ENCODE measurements at places on chromosomes 1 and 21.

DNA sequence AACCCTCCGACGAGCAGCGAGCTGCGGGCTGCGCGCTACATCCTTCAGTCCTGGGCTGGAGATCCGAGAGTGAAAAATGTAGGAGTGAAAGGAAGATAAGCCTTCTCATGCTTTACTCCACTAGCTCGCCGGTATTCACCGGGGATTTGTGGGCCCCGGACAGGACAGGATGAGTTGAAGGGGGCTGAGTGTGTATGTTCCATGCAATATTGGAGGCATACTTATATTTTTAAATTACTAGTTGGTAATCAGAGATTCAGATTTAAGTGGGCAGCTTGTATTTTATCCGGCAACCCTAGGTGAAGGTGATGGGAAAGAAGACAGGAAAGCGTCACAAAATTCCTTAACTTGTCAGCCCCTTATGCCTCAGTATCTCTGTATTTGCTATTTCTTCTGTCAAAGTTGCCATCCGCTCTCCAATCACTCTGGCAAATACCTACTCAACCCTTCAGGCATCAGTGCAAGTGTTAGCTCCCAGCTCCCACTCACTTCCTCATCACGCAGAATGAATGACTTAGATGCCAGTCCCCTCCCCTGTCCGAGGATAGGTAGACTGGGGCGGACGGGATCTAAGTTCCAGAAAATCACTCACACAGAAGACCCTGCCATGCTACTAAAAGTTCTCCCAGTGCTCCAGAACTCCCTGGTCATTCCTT is 503 bp upstream of the PIGM start:
- DNase-seq, result no peak

- DNase-seq, result no peak
Measured at GRCh38 chr1:216531263-216532239, 108.3 kb upstream of the USH2A start.

- no peak for DNase-seq
Measured at GRCh38 chr1:232207073-232207866, 422.7 kb downstream of the SIPA1L2 start.

- DNase-seq, result no peak
Measured at GRCh38 chr1:248782416-248783141, 27.0 kb upstream of the LYPD8 start.

DNA sequence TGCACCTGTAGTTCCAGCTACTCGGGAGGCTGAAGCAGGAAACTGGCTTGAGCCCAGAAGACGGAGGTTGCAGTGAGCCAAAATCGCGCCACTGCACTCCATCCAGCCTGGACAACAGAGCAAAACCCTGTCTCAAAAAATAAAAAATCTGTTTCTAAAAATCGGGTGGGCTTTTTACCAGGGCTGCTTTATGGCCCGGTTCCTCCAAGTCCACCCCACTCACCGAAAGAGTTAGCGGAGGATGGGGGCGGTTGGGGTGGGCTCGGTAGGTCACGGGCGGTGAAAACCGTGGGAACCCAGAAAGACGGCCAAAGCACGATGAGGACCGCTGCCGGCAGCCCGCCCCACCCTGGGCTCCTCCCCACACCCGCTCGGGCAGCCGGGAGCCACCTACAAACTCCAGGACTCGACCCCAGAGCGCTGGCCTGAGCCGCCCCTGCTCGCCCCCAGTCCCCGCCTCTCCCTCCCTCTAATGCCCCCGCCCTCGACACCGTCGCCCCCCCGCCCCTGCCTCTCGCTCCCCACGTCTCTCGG is 846 bp upstream of the PER3 start:
- peak; percentile 54 for DNase-seq

DNA sequence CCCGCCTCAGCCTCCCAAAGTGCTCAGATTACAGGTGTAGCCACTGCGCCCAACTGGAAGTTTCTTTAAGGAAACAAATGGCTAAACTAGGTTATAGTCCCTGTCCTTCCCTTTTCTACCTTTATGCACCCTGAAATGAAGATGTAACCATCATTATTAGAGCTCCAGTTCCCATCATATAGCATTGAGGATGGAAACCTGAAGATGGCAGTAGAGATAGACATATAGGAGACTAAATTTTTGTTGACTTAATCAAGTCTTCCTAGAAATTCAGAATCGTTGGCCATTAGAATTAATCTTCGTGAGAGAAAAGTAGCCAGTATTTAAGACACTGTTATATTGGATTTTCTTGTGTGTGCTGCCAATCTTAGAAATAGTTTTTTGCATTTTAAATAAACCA is 1016.3 kb upstream of the NCAM2 start:
- DNase-seq, result no peak

- no peak for DNase-seq
Measured at GRCh38 chr1:236833575-236833974, 38.5 kb downstream of the MTR start.

GRCh38 chr1:40094466-40095110 is 2.5 kb downstream of the PPT1 start:
- no peak for DNase-seq

- no peak for DNase-seq
Measured at GRCh38 chr21:28655471-28655870, 337.2 kb downstream of the LTN1 start.

- DNase-seq, result no peak
Measured at GRCh38 chr1:32127409-32128198, 19.7 kb downstream of the KPNA6 start.

DNA sequence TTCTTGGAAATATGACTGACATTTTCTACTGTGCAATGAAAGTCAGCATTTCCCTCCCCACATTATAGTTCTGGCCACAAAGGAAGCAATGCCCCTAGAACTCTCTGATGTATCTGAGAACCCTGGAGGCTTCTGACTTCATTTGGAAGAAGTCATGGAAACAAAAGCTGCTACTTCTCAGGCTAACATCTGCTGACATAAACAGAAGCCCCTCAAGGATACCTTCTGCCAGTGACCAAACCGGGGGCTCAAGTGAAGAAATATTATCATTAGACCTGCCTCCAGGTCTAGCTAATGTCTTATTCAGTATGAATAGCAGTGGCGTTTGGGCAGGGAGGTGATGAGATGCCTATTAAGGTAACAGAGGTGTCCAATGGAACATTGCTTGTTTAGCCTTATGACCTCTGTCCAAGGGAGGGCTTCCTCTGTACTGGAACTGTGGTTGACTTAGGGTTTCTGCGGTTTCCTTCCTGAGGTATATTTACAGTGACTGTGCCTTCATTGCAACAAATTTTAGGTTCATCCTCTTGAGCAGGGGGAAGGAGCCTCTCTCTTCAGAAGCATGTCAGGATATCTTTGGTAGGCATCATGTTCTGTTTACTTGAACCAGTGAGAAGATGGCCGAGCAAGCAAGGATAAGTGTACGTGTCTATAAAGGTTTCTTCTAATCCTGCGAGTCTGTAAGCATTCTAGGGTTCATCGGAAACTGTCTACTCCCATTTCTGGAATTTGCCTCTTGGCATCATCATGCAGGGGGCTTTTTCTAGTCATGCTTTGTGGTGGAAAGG is 161.7 kb downstream of the PBX1 start:
- DNase-seq, result no peak

GRCh38 chr21:41163091-41163490 is 4.9 kb upstream of the BACE2 start:
- no peak for DNase-seq

- no peak for DNase-seq
Measured at GRCh38 chr1:24966724-24967346, 36.8 kb upstream of the RUNX3 start.

DNA sequence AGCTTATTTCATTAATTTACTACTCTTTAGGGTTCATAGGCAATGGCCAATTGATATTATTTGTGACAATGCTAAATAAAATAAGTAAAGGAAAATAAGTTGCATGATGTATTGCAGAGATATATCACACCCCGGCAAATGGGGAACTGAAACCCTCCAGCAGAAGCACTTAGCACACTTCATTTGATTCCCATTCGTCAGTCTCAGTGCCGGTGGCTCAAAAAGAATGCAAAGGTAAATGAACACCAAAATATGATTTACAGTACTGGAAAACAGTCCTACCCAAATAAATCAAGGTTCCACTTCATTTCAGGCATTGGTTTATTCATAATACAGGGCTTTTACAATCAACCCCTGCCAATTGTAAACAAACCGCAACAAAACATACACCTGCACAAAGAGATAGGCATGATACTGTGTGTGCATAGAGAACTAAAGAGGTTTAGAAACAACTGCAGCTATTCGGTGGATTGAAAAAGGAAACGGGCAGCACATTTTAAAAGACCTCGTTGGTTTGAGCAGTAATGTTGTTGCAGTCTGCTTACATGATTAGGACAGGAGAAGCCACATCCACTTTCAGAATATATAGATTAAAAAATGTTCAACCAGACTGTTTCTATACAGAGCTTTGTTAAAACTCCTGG is 1019.2 kb downstream of the TTLL7 start:
- DNase-seq, result no peak

- DNase-seq, result no peak
Measured at GRCh38 chr21:34967509-34968289, 81.4 kb downstream of the RUNX1 start.

DNA sequence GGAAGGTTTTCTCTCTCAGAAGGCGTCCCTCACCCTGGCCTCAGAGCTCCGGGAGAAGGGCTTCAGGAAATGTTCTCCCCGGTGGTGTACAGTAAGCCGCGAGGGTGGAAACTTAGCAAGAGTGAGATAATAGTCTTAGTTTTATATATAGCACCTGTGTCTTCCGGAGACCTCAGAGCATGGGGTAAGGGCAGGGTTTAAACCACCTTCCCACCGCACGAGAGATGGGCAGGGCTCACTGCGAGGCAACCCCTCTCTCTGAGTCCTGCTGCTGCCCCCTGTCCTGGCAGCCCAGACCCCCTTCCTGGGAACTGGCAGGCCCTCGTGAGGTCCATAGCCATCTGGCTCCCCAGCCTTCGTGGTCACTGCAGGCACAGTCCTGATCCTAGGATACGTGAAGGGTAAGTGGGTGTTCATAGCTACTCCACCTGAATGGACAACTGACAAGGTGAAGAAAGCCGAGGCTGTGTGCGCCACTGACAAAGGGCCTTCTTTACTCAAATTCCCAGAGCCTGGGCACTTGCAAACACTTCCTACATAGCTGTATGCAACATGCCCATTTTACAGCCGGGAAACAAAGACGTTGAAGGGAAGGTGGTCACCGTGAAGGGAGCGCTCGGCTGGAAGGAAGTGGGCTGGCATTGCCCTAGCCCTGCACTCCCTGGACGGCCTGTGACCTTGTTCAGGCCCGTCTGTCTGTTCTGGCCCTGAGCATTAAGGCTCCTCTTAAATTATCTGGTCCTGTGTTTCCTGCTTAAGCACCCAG is 26.9 kb downstream of the ITPKB start:
- no peak for DNase-seq

DNA sequence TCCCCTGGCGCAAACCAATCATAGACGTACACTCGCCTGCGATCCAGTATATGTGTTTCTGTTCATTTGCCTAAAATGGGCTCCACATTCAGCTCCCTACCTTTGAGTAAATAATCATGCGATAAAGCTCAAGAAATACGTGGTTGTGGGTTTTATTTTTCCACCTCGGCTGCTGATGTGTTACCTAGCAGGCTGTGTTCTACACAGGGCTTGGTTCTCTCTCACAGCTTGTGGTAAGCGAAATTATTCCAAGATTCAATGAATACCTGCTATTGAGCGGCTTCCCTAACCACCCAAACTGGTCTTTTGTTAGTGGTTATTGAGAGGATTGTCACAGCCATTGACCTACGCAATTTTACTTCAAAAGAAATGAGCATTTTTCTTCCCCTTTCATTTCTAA is 180.2 kb downstream of the PBX1 start:
- DNase-seq, result no peak

All from neural crest cell (in vitro differentiated cells).